HCEC 1CT (cell line): ENCODE measurements at places on chromosomes 16 and 17.
A peak's percentile ranks its signal among the peaks of the same experiment; 100 is the strongest.

GRCh38 chr16:21997697-21998480 lies 3.0 kb downstream of the PDZD9 start:
- no peak for DNase-seq

DNA sequence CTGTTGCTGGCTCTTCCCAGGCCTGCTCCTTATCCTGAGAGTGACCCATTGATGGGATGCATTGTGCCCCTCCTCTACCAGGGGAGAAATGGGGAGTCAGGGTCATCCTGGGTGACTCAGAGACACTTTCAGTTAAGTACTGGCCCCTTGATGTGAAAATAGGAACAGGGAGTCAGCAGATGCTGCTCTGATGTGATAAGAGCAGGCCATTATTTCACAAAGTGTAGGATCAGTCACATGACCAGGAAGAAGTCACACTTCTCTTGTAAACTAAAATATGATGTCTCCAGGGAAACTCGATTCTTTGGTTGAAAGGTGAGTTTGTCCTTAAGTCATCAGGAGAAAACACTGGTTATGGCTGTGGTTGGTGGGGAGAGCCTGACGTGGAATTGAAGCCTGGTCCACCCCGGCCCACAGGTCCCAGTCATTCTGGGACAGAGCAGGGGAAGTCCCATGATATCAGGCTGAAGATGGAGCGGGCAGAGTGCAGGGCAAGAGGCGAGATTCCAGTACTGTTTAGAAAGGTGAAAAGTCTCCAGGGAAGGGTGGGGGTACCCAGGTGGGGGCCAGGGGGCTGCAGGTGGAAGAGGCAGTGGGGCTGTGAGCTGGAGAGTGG lies 88.6 kb upstream of the NLRP1 start:
- no peak for DNase-seq

DNA sequence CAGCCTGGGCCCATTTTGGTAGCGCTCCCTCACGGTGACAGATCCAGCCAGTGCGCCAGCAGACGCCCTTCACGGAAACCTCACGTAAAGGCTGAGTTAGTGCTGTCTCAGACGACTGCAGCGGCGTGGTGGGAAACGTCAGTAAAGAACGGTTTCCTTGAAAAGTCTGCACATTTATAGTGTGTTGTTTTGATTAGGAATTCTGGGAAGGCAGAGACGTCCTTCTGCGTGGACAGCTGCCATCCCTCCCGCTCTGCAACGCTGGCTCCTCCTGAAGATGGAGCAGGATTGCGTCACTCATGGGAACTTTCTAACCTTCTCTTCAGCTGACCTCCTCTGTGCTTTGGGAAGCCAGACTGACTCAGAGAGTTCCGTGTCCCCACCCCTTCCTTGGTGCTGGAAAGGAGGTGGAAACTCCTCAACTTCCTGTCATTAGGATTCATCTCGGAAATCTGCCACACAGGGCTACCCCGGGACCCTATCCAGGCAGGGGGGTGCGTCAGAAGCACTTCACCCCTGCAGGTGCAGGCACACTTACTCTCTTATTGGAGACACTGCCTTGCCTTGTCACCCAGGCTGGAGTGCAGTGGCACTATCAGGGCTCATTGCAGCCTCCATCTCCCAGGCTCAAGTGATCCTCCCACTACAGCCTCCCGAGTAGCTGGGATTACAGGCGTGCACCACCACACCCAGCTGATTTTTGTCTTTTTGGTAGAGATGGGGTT lies 24.3 kb upstream of the CRISPLD2 start:
- peak; percentile 95 for DNase-seq

DNA sequence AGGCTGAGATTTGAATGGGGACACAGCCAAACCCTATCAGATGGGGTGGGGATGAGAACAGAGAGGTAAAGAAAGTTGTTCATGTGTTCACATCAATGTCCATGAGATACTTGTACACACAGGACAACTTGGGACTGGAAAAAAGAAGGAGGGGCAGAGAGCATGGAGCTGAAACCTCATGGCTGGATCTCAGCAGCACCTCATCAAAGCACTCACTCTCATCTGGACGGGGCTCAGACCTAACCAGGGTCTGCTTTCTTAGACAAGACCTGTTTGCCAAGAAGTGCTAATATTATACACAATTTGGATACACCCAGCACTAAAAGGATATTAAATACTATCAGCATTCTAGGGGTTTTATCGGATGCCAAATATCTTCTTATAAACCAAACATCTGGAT lies 399.8 kb downstream of the SLC39A11 start:
- no peak for DNase-seq

GRCh38 chr16:27378871-27379481 lies 23.0 kb upstream of the IL21R start:
- DNase-seq, result no peak

- DNase-seq, result no peak
Observed at GRCh38 chr17:28161311-28161710, 118.8 kb downstream of the NLK start.

GRCh38 chr16:60346256-60346655 lies 1612.1 kb upstream of the GOT2 start:
- no peak for DNase-seq

DNA sequence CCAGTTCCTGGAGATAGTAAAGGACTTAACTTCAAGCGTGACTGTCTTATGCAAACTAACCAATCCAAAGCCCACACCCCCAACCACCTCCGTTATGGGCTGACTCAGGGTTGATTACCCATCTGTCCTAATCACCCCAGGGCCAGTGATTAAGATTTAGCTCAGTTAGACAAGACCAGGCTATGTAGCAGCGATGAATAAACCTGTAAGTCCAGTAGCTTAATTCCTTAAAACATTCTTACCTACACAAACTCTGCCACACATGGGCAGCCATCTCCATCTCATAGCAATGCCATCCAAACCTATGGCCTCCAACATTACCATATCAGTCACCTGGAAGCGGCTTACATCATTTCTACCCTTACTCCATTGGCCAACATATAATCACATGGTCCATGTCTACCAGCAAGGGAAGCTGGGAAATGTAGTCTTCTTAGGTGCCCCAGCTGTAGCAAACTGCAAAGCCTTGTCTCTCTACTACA lies 266.7 kb downstream of the SHISA9 start:
- no peak for DNase-seq

DNA sequence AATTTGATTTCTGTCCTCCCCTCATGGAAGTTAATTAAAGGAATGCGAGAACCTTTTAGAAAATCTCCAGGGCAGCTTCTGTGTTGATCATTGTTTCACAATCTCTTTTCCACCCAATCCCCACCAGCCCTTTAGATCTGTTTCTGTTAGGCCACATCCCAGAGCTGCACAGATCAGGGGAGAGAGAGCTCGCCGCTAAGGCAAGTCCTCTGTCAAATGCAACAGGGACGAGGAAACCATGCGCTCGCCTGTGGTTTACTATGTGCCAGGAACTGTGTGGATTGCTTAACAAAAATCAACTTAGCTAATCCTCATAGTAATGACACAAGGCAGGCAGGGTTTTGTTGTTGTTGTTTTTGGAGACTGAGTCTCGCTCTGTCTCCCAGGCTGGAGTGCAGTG lies 115.4 kb downstream of the SALL1 start:
- DNase-seq, result no peak

- DNase-seq, result no peak
Observed at GRCh38 chr17:40068584-40068916, 5.8 kb downstream of the THRA start.

GRCh38 chr17:40087049-40087794 lies 13.2 kb downstream of the NR1D1 start:
- no peak for DNase-seq
